LoVo (cell line): ENCODE measurements at places on chromosomes 4 and X.

DNA sequence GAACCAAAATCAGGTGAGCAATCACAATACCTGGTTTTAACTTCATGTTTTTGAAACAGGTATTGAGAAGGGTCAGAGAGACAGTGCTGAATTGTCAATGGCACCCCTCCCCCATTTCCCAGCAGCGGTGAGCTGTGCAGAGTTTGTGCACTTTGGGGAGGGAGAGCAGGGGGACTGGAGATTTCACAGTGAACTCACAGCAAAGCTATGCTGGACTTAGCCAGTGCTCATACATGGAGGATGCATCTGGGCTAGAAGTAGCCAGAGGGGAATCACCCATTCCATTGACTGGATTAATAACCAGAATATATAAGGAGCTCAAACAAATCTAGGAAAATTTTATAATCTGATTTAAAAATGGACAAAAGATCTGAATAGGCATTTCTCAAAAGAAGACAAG, 612.6 kb downstream of the STPG2 start:
- no peak for DNase-seq

- DNase-seq, result no peak
Measured at GRCh38 chr4:76009311-76009710, 2.0 kb upstream of the CXCL9 start.

GRCh38 chr4:183503497-183504063, 1.3 kb upstream of the ING2 start:
- DNase-seq, result no peak

- DNase-seq, result no peak
Measured at GRCh38 chr4:77861495-77861894, 1.1 kb upstream of the MRPL1 start.

DNA sequence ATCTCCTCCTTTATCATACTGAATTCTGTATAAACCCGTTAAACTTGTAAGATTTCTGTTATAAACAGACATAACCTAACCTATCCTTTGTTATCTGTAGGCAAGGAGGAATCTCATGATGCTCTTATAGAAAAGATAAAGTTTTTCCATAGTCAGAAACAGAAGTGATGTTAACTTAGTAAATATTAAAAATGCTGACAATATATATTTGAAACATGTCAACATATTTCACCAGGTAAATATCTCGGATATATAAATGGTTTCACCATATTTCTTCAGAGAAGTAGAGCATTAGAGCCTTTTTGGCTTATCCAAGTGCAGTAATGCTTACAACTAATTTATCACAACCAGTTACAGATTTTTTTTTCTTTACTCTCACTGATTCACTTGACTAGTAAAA, 625.9 kb downstream of the PDHA2 start:
- DNase-seq, result no peak
